8988T (cell line): ENCODE measurements at places on chromosomes 12 and 14.

DNA sequence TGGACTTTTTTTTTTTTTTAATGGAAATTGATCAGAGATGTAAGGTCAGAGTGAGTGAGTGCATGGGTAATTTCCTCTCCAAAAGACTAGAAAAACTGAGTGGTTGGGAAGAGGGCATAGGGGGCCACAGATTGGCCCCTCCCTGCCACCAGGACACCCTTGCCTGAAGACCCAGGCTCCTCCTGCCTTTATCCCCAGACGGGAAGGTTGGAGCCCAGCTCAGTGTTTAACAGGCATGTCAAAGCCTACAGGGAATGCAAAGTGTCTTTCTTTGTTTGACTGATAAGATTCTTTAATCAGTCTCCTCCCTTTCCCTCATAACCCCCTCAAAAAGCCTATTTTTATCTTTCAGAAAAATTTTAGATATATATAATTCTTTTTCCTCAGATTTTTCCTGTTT, 50.3 kb downstream of the IRAK3 start:
- DNase-seq: no peak

DNA sequence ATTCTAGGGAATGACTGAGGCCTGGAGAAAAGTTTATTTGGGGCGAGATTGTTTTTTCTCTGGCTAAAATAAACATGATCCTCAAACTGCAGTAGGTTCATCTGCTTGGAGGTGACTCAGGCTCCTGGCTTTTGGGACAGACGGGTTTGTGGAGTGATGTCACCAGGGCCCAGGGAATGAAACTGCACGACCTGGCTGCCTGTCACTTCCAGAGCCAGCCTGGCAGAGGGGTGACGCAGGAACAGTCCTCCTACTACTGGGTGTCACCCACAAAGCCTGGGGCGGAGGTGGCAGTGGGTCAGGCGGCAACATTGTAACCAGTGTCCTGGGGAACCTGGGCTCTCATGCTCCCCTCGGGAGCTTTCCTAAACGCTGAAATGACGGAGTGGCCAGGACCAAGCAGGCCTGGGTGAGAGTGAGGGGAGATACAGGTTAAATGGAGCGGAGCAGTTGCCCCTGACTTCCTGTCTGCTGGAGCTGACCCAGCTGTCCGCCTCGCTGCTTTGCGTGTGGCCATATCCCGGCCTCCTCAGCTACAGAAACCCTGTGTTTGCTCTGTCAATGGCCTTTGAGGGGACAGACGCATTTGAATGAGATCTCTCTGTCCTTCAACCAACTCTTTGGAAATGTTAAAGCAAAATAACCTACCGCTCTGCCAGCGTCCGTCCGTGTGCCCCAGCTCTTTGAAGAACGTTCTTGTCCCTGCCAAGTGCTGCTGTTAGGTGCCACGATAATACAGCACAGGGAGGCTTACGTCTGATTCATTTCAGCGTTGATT, 6.5 kb downstream of the HIP1R start:
- DNase-seq: peak; percentile 96

DNA sequence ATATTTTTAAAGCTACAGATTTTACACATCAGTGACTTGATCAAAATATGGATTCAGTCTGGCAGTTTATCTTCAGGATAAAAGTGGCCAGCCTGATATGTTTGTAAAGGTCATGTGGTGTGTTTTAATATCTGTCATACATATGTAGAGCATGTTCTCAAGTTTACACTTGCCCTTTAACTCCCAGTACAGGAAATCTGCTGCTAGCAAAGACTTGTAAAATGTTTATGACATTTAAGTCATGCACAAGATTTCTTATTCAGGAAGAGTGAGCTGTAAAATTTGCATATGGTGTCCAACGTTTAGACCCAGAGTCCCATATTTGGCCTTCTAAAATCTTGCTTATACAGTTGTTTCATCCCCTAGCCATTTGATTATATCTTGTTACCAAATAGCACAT, 197.5 kb upstream of the FLRT2 start:
- DNase-seq: no peak

DNA sequence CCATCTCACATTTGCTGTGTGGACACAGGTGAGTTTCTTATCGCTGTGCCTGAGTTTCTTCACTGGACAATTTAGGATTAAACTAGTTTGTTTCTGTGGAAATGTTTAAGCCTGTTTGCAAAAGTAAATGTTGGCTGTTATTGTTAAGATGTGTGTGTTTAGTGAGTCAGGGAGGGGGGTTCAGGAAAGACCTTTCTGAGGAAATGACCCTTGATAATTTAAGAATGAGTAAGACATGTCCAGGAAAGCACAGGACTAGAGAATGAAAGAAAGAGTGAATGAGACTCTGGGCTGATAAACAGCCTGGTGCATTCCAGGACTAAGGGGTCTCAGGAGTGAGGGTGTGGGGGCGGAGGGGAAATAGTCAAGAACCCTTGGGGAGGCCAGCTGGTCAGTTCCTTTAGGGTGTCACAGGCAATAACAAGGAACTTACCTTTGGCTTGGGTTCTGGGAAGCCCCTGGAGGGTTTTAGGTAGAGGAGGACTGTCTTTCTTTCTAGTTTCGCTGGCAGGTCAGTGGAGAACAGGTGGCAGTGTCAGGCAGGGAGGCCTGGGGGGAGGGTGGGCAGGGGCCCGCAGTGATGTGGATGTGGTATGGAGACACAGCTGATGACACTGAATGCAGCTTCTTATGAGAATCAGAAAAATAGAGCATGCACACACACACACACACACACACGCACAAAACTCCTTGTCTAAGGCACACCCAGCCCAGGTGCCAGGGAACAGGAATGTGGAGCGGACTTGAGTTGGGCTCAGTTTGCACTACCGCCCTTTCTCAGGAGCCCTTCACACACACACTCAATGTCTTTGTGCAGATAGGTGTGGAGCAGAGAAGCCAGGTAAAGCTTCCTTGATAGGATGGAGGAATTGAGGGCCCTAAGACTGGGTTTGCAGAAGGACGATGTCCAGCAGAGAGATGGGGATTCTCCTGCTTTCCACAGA, 1005.5 kb downstream of the VRK1 start:
- DNase-seq: no peak
